ENCODE measurements at places on chromosomes 3 and 15.

GRCh38 chr3:81874738-81875137 is 113.3 kb upstream of the GBE1 start:
- no peak for DNase-seq

GRCh38 chr15:74373056-74373650 is 5.7 kb upstream of the CYP11A1 start:
- DNase-seq = no peak

GRCh38 chr3:54663501-54664011 is 264.3 kb downstream of the LRTM1 start:
- no peak for DNase-seq

GRCh38 chr15:100732211-100733055 is 130.0 kb downstream of the ASB7 start:
- no peak for DNase-seq

DNA sequence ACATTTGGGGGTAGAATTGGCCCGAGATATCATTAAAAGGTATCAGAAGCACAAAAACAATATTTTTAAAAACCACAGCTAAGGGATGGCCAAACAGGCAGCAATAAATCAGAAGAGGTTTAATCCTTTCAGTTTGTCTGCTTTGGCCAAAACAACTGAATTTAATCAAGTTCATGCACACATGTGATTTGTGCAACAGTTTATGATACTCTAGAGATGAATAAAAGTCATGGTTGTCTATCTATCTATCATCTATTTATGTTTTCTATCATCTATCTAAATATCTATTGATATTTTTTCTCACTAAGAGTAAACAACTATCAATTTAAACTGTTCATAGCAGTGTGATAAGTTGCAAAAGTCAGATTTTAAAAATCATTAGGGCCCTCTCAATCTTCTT is 13.0 kb upstream of the CTNNB1 start:
- DNase-seq = no peak

GRCh38 chr3:138103466-138103865 is 11.9 kb downstream of the DZIP1L start:
- DNase-seq = no peak

- no peak for DNase-seq
Observed at GRCh38 chr15:92611995-92612745, 43.4 kb downstream of the FAM174B start.

DNA sequence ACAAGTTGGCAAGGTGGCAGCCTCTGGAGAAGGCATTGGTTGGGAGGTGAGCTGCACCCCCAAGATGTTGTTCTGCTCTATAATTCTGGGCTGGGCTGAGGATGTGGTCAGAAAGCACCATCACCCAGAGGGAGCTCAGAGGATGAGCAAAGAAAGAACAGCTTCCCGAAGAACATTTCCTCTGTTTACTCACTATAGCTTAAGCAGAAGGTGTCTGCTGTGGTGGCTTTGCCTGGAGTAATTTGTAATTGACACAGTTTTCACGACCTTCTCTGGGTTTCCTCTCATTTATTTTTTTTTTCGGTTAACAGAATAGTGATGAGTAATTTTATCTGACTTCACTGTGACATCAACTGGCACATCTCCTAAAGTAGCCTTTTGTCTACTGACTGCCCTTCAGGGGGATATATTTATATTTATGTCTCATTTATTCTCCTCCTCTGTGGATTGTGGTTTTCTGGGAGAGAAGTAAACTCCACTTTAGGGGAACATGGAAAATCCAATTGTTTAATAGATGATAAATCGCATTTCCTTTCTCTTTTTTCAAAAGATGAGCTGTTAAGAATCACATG is 49.5 kb upstream of the ABHD17C start:
- no peak for DNase-seq

DNA sequence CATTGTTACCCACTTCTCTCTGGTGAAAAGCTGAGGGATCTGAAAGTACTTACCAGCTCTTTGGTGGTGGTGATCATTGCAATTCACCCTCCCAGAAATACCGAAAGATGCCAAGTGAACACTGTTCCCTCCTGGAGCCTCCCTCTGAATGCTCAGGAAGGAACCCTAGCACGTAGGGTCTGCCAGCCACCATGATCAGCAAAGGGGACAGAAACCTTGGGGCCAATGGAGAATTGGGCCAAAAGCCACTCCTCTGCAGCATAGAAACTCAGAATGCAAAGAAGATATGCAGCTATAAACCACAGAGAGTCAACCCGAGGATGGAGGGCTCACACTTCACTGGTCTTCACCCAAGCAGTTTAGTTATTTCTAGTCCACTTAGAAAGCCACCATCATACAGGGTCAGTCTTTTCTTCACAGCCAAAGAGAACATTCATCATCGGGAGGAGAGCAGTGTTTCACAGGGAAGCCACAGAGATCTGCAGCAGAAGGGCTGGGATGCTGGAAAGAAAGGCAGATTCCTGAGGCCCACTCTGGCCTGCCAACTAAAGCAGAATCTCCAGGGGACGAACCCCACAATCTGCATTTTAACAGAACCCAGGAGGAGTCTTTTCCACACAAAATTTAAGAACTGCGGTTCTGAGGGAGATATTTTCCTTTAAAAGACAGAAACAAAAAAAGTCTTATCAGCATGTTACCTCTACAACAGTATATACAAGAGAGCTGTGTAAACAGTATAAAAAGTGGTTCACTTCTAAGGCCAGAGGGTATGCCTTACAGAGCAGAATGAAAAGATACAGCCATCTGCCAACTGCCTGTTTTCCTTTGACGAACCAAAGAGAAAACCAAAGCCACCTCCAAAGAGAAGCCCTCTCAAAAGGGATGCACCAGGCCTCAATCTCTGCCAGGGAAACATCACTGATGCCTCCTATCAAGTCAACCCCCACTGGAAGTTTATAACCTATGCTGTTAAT is 11.3 kb downstream of the TBC1D2B start:
- no peak for DNase-seq

GRCh38 chr15:60212536-60212935 is 185.2 kb downstream of the ANXA2 start:
- no peak for DNase-seq

GRCh38 chr15:87959662-87960061 is 296.9 kb downstream of the NTRK3 start:
- DNase-seq = no peak

GRCh38 chr3:117549716-117550115 is 840.1 kb downstream of the TUSC7 start:
- DNase-seq = no peak

GRCh38 chr15:94186770-94187331 is 44.5 kb upstream of the MCTP2 start:
- DNase-seq = no peak

GRCh38 chr3:105772635-105773034 is 96.2 kb downstream of the CBLB start:
- no peak for DNase-seq

DNA sequence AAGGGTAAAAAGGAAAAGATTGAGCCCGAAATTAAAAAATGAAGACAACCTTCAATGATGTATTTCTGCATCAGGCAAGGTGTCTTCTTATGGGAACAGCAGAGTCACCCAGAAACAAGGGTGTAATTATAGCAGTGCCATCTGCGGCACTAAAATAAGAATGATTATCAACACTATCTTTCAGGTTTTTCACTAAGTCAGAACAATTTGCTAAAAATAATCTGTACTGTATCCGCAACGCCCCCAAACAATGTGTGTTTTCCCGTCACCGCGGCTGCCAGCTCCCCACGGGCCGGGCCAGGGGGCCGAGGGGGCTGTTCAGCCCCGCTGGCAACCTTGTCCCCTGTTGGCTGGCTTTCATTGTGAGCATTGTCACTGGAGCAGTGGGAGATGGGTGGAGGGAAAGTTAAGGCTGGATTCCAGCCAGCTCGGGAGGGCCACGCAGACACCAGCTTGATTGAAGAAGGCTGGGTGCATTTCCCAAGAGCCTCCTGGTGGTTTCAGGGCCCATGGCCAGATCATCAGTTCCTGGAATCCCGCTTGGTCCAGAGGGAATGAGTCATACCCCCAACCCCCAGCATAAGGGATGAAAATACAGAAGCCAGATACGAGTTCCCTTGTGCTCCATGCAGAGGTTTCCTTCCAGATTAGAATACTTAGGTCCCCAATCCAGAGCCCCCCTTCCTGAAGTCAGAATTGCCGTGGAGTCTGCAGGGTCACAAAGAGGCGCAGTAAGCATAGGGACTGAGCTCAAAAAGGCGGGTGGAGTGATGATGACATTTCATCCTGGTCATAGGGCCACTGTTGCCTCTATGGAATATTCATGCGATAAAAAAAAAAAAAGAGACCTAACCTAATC is 90.2 kb upstream of the KLF13 start:
- no peak for DNase-seq

GRCh38 chr3:159045279-159045885 is 243.5 kb downstream of the MFSD1 start:
- DNase-seq = no peak

DNA sequence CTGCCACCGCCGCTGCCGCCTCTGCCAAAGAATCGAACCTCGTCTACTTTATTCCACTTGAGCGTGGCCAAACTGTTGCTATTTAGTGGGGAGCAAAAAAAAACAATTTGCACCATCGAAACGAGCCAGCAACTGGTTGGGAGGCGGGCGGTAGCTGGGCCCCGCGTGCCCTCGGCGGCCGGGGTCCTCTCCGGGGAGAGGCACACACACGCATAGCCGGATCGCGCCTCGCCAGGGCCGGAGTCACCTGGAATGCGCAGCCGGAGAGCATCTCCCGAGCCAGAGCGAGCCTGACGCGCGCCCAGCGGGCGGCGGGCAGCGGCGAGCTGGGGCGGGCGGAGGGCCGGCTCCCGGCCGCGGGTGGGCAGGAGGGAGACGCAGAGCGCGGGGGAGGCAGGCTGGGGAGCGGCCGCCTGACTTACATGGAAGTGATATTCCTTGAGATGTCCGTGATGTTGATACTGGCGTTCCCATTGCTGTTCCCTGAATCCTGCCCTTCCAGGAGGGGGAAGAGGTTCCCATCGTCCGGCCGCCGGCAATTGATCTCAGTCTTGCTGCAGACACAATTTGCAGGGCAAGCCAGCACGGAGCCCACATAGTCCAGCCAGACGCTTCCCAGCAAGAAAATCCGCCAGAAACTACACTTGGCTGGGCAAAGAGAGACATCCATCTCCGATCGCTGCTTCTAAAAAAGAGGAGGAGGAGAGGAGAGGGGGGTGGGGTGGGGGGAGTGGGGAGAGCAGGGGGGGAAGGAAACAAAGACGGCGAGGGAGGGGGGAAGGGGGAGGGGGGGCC is 858 bp downstream of the NTRK3 start:
- DNase-seq = no peak

DNA sequence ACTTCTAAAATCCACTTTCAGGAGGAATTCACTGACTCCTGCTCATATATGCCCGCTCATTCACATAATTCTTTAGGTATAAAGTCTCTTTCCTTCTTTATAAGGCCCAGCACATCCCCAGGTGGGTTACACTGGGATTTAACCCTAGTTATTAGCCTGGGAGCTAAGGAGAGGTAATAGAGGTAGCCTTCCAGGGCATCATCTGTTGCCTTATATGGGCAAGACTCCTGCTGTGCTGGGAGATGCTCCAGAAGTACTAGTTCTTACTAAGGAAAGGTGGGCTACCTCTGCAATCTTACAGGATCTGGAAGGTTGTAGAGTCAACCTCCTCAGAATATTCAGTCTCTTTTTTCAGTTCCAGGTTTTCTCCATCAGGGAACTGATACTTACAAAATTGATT is 13.1 kb upstream of the IFT57 start:
- DNase-seq = no peak

DNA sequence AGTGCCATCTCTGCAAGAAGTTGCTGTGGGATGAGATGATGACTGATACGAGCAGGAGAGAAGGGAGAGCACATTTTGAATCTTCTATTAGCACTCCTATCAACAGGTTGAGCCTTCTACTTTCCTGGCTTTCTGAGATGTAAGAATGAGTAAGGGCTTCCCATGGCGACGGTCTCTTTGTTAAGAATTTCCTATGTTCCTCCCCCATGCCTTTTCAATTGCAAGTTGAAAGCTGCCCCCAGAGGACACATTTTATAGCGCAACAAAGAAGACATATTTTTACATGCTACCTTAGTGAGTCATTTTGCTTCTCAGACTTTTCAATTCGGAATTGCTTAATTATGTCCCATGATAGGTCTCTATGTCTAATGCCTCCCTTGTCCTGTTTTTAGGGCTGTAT is 71.3 kb upstream of the LRTM1 start:
- DNase-seq = no peak

- DNase-seq = no peak
Observed at GRCh38 chr3:163261056-163261455, 1764.4 kb downstream of the OTOL1 start.

DNA sequence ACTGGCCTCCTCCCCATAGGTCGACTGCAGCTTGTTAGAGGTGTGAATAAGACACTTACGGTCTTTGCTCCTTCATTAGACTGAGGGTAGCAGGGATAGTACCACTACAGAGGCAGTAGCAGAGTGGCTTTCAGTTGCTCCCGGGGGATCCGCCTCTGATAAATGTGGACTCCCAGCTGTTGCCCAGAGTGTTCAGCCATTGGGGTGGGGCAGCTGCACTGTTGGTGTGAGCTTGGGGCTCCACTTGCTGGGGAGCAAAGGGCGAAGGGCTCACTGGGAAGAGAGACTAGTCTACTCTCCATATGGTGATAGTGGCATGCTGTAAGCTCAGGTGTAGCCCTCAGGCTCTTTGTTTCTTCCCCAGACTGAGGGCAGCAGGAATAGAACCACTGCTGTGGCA is 239.1 kb downstream of the LRRN1 start:
- DNase-seq = no peak

DNA sequence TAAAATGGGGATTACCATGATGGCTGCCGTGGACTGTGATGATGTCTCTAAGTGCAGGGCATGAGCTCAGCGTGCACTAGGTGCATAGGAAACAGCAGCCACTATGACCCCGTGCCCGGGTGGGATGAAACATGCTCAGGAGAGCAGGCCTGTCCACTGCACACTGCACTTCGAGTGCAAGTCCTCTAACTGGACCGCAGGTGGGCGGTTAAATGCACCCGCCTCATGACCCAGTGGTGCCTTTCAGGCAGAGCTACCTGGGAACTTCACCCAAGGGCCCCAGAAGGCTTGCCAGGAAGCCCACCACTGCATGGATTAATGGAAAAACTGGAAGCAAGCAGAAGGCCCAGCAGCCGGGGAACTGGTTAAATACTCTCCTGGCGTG is 34.0 kb downstream of the PRKCD start:
- no peak for DNase-seq

- DNase-seq = peak; percentile 32
Observed at GRCh38 chr15:89665449-89666181, 10.3 kb upstream of the KIF7 start.

DNA sequence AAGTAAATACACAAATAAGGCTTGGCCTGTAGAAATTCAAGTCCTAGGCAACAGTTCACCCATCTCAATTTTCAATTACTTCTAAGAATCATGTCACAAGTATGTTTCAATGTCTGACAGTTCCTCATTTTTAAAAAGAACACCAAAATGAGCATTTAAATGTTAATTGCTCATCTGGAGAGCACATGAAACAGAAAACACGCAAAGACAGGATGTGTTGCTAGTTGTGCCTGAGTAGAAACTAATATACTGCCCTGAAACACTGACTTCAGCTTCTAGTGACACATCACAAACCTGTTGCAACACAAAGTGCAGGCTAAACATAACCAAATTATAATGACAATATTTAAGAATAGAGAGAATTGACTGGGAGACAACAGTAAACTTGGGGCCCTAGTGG is 167.3 kb upstream of the THBS1 start:
- DNase-seq = no peak

GRCh38 chr15:47839233-47839825 is 122.0 kb downstream of the SEMA6D start:
- no peak for DNase-seq

- DNase-seq = no peak
Observed at GRCh38 chr3:184796551-184796950, 15.4 kb upstream of the VPS8 start.

- no peak for DNase-seq
Observed at GRCh38 chr3:45599424-45599886, 4.9 kb downstream of the LIMD1 start.

- no peak for DNase-seq
Observed at GRCh38 chr15:65192016-65192415, 6.9 kb upstream of the CLPX start.
